Left renal pelvis (tissue), 4 donors: ENCODE measurements at places on chromosomes 4 and X. TPM values are rescaled to one million over a fixed set of nuclear protein-coding genes. Genes with fewer than 3 reads are reported as not detected.

DNA sequence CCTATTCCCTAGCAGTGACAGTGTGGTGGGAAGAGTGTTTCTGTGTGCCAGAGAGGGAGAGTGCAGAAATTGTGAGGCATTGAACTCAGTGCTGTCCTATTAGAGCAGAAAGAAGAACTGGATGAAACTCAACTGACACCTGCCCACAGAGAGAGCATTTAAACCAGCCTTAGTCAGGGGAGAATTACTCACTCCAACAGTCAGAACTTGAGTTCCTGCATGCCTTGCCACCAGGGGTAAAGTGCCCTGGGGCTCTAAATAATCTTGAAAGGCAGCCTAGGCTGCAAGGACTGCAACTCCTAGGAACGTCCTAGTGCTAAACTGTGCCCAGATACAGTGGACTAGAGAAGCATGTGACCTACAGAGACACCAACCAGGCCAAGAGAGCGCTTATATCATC is 12.8 kb downstream of the CYSLTR1 start:
- DNase-seq = no peak

The F11 gene
- polyA plus RNA-seq = 4.3 TPM

The TRMT2B gene
- 8.4 TPM for polyA plus RNA-seq

The CXorf66 gene
- polyA plus RNA-seq = not detected

The HTN1 gene
- polyA plus RNA-seq = not detected

The SH2D1A gene
- polyA plus RNA-seq = 0.19 TPM
